ENCODE measurements at places on chromosomes 6 and 20.

GRCh38 chr6:37698264-37699137, 818 bp upstream of the MDGA1 start:
- peak; percentile 38 for DNase-seq

GRCh38 chr20:33915726-33916331, 77.9 kb upstream of the RALY start:
- no peak for DNase-seq

DNA sequence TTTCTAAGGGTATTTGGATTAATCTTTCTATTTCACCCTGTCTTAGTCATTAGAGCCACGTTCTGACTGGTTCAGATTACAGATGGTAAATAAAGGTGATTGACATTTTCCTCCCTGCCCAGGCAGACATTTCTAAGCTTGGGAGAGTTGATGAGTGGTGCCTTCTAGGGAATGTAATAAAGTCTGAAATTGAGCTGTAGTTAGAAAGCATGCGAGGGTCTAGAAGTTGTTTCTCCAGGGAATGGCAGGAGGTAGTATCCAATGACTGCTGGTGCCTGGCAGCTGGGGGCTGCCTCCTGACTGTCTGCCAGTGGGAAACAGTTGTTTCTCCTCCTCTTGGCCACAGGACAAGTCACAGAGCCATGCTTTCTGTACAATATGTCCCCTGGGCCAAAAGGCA, 14.6 kb downstream of the EDN3 start:
- no peak for DNase-seq

DNA sequence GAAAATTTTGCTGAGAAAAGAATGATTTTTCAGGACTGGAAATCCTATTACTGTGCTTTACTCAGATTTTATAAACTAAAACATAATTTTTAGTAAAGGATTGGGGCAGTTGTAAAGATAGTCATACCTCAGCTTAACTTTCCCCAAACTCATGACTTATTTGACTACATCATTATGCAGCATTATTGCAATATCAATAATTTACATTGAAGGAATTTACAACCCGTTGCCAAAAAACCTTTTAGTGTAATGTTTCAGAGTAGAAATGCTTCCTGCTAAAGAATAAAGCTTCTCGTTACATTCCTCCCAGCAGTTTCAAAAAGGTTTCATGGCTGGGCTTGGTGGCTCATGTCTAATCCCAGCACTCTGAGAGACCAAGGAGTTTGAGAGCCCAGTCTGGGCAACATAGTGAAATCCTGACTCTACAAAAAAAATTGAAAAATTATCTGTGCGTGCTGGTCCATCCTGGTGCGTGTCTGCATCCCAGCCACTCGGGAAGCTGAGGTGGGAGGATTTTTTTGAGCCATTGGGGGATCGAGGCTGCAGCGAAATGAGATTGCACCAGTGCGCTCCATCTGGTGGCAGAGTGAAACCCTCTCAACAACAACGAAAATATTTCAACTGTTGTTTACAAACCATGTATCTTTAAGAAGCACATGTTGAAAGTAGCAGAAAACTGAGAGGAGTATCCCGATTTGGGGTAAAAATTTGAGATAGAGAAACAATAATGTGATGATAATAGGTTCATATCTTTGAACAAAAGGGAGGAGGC, 4.4 kb downstream of the AMD1 start:
- no peak for DNase-seq

- DNase-seq: no peak
These were observed 3.1 kb upstream of the TAF8 start for GRCh38 chr6:42047213-42047590.

- DNase-seq: no peak
These were observed 22.9 kb upstream of the ESR1 start for GRCh38 chr6:151784441-151785214.

DNA sequence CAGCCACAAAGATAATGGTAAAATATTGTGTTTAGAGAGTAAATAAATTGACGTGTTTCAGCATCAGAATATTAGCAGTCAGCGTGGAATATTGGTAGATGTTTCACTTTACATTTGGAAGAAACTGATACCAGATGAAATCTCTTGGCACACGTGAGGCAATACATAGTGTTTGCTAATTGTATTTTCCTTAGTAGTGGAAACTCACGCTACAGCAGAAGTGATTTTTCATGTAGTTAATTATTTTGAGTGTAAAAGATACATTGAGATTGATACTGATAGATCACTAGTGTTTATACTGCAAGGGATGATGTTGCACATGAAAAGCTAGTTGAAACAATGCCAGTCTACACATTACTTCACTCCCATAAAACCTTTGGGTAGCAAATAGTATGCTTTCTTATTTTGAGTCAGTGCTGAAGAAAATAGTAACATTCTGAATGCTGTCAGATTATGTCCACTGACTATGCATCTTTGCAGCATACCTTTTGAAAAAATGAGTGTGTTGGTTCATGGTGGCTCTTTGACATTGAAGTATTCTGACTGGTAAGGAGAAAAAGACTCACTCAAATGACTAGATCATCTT, 59.3 kb downstream of the CD2AP start:
- DNase-seq: no peak

DNA sequence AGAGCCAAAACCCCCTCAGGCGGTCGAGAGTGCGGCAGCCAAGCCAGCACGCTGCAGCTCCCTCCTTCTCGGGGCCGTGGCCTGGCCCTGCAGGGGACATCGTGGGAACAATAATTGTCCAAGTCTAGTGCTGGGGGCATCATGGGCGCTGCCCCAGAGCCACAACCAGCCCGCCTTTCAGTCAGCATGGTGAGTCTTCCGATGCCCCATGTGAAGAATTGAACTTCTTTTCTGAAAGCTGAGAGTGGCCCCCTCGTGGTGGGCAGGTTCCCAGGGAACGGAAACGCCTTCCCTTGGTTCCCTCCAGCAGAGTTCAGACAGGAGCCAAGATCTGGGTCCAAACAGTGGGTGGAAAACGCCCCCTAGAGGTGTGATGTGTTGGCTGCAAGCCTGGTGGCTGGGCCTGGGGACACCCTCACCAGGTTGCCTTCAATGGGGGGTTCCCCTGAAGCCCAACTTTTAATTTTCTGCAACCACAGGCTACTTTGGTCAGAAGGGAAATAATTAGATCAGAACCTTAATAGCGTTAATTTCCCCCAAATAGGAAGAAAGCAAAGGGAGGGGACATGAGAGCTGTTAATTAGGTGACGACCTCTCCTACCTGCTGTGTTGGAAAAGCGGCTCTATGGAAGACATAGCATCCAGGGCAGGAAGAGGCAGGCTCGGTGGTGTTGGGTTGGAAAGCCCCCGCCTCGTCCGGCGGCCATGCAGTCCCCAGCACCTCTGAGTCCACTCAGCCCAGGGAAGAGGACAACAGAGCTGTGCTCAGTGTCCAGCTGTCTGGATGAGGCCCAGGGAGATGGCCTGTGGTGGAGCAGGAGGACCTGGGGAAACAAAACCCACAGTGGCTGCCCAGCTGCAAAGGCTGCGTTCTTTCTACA, 4.7 kb upstream of the MRGBP start:
- peak; percentile 97 for DNase-seq

DNA sequence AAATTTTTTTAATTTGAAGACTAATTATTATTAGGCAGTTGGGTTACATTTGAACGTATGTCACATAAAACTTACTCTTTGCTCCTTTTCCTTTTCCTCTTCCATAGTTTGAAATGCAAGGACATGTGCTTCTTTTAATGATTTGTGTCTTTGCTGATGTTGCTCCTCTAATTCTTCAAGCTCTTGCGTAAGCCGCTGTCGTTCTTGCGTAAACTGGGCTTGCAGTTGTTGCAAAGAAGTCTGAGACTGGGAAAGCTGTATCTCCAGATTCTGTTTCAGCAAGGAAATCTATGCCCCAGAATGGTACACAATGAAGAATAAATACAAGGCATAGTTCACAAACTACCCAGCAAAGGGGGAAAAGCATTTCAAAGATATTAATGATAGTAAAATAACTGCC, 45.1 kb upstream of the MCM9 start:
- DNase-seq: no peak

DNA sequence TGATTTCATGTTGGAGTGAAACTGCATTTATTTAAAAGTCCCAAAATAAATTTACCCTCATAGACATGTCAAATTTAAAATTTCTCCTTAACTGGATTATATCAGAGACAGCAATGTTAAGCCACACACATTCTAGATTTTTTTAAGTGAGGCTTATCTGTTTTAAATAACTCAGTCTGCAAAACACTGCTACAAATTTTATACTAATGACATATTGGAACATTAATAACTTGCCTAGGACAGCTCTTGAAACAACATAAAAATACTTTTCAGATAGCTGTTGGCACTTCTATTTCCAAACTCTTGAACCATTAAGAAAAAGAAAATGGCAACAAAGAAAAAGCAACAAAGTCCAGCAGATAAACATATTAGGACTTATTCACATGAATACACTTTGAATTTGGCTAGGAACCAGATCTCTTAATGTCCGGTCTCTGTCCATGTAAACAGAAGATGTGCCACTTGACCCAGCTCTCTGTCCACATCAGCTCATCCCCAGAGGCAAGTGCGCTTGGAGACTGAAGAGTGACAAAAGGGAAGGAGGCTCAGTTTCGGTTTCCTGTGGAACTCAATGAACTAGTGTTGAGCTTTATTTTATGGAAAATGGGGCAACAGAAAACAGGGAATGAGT, 219.3 kb upstream of the THBS2 start:
- DNase-seq: peak; percentile 5

GRCh38 chr20:10090588-10091166, 55.9 kb downstream of the ANKEF1 start:
- DNase-seq: peak; percentile 80

DNA sequence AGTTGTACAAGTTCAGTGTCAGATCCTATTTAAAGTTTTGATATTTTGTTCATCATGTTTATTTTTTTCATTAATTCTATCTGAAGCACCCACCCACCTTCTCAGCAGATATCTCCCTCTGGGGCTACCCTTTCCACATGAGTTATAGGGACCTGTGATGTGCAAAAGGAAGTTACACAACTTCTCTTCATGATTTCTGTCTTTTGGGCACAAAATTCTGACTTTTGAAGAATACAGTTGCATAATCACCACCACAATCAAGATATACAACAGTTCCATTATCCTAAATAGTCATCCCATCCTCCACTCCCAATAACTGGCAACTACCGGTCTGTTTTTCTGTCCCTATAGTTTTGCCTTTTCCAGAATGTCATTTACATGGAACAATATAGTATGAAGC, 13.8 kb upstream of the FUCA2 start:
- DNase-seq: no peak

DNA sequence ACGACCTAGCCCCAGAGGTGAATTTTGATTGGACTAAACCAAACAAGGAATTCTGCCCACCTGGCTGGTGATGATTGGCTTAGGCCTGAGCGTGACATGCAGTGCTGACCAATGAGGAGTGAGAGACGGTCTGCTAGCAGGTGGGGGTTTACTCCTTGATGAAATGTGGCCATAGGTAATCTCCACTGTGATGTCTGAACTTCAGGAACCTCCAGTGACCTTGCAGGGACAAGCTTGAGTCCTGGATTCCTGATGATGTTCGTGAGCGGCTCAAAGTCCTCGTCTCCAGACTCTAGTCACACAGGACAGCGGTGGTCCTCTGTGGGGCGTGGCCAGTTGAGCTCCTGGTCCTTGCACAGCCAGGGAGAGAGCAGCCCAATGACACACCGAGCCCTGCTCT, 8.4 kb downstream of the VSX1 start:
- no peak for DNase-seq

- no peak for DNase-seq
These were observed 143.3 kb downstream of the TAF4 start for GRCh38 chr20:61922411-61922810.

DNA sequence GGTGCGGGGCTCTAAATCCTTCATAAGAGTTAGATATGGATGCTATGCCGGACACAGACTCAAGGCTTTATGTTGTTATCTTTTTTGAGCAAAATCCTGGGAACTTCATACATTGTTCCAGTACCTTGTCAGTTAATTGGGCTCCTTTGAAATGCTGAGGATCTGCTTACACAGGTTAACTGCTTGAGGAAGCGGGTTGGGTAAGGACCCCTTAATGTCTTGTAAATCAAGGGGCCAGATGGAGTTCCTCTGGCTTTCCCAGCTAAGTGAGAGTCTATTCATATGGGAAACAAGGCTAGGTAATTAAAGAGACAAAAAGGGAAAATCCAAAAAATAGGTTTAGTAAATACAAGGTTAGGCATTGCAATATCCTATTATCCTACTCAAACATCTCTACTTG, 141.5 kb downstream of the OR2B2 start:
- no peak for DNase-seq

- DNase-seq: no peak
These were observed 77.1 kb downstream of the FARS2 start for GRCh38 chr6:5338177-5338960.

Measured in SHP77 (cell line).